Stomach (tissue), 19 donors: ENCODE measurements at places on chromosomes 11 and 22. TPM values are rescaled to one million over a fixed set of nuclear protein-coding genes. Genes with fewer than 3 reads are reported as not detected.

DNA sequence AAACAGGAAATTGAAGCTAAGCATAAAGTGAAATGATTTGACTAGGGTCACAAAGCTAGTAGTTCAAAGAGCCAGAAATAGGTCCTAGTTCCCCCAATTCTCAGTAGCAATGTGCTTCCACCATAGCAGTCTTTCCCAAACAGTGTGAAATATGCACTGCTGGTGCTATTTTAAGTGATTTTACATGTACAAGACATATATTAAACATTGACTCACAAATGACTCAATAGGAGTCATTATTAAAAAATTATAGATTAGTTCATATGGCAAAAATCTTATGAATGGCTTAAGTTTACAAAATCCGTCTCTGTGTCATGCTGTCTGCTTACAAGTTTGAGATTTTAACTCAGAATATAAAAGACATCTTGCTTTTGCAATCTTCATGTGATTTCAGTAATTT lies 21.4 kb downstream of the KIF18A start:
- no peaks in the 10 kb centered on the region for H3K4me1 ChIP-seq
- no peak for DNase-seq

GRCh38 chr11:111734101-111734953 lies 31.9 kb downstream of the PPP2R1B start:
- DNase-seq: no peak
- no peak overlapping the region for H3K4me3 ChIP-seq
- no peaks in the 10 kb centered on the region for H3K27me3 ChIP-seq
- H3K27ac ChIP-seq: peak overlapping the region; percentile 93
- peaks cover 55% of the 10 kb centered on the region for H3K4me1 ChIP-seq

- no peak overlapping the region for H3K4me3 ChIP-seq
- DNase-seq: peak; percentile 62
- H3K36me3 ChIP-seq: no peaks in the 10 kb centered on the region
- H3K27me3 ChIP-seq: no peaks in the 10 kb centered on the region
- H3K27ac ChIP-seq: no peak overlapping the region
- no peaks in the 10 kb centered on the region for H3K4me1 ChIP-seq
These were observed 16.6 kb upstream of the BCR start for GRCh38 chr22:23163665-23164064.

GRCh38 chr11:10222399-10222798 lies 71.6 kb downstream of the SBF2 start:
- no peak overlapping the region for H3K4me3 ChIP-seq
- DNase-seq: no peak
- no peaks in the 10 kb centered on the region for H3K4me1 ChIP-seq

DNA sequence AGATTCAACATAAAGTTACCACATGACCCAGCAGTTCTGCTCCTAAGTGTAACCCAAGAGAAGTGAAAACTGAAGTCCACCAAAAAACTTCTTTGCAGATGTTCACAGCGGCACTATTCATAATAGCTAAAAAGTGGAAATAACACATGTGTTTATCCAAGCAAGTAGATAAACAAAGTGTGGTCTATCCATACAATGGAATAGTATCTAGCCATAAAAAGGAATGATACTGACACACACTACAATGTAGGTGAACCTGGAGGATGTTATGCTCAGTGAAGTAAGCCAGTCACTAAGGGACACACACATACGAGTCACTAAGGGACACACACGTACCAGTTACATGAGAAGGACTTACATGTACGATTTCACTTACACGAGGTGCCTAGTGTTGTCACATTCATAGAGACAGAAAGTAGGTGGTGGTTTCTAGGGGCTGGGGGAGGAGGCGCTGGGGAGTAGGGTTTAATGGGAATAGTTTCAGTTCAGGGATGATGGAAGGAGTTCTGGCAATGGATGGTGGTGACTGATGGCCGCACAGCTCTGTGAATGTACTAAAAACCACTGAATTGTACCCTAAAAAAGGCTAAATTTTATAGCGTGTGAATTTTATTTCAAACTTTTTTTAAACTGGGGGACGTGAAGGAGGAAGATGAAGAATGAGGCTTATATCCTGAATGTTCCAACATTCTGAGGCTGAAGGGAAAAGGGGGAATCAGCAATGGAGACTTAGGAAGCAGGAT lies 27.2 kb upstream of the COMT start:
- no peaks in the 10 kb centered on the region for H3K27me3 ChIP-seq
- peaks cover 56% of the 10 kb centered on the region for H3K36me3 ChIP-seq
- H3K4me3 ChIP-seq: no peak overlapping the region

Gene LINC01488
- not detected for polyA plus RNA-seq

Gene DDIAS
- 0.31 TPM for polyA plus RNA-seq

Gene VSIG2
- 219 TPM for polyA plus RNA-seq

Gene MFRP
- polyA plus RNA-seq: not detected

Gene IL18
- polyA plus RNA-seq: 33.9 TPM
